ENCODE measurements at places on chromosomes 3 and 15.

- DNase-seq, result no peak
These were observed 167.8 kb upstream of the IQSEC1 start for GRCh38 chr3:13240928-13241618.

- no peak for DNase-seq
These were observed 589.8 kb upstream of the DPPA4 start for GRCh38 chr3:109927161-109927560.

- DNase-seq, result no peak
These were observed 1031.8 kb upstream of the NR2F2 start for GRCh38 chr15:95298729-95299128.

DNA sequence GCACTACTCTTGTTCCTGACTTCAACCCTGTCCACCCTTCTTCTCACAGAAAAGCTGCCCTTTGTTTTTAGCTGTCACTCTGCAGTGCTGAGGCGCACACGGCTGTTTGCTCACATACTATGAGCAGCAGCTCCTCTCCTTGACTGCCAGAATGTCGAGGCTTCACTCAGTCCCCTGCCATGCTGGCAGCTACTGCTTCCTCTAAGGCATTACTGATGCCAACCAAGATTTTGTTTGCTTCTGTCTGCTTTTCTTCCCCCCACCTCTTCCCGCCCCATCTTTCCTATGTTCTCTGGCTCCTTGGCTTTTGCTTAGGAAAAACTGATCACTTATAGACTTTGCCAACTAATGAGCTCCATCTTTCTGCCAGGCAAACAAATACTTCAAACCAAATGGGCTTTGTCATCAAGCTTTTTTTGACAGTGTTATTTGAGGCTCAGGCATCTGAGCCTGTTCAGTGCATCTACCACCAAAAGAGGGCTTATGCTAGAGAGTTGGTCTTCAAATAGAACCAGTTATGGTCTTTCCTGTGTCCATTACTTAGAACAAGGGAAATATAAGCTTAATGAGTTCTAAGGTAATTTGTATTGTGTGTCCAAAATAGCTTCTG, 81.0 kb downstream of the FBXL2 start:
- no peak for DNase-seq

GRCh38 chr3:183725387-183725786, 27.8 kb downstream of the YEATS2 start:
- no peak for DNase-seq

- DNase-seq, result no peak
These were observed 38.0 kb downstream of the CADPS start for GRCh38 chr3:62837145-62837787.

- DNase-seq, result no peak
These were observed 1.6 kb upstream of the MAN2C1 start for GRCh38 chr15:75369897-75370581.

- peak; percentile 16 for DNase-seq
These were observed 130.2 kb upstream of the STRIT1 start for GRCh38 chr3:155423526-155424322.

DNA sequence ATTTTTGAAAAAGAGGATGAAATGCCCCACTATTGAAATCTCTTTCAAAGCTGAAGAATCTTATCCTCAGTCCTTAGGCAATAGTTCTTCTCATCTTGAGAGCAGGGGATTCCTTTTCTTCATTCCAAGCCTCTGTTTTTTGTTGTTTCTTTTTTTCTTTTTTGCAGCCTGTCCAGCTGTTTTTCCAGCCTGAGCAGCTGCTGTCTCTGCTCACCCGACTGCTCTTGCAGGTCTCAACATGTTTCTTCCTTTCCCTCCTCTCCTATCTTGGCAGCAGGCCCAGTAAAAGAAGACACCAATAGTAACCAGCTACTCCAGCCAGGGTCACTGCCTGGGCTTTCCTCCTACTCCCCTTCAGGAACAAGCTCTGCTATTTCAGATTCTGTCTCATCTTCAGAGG, 23.8 kb downstream of the MEX3B start:
- peak; percentile 78 for DNase-seq

DNA sequence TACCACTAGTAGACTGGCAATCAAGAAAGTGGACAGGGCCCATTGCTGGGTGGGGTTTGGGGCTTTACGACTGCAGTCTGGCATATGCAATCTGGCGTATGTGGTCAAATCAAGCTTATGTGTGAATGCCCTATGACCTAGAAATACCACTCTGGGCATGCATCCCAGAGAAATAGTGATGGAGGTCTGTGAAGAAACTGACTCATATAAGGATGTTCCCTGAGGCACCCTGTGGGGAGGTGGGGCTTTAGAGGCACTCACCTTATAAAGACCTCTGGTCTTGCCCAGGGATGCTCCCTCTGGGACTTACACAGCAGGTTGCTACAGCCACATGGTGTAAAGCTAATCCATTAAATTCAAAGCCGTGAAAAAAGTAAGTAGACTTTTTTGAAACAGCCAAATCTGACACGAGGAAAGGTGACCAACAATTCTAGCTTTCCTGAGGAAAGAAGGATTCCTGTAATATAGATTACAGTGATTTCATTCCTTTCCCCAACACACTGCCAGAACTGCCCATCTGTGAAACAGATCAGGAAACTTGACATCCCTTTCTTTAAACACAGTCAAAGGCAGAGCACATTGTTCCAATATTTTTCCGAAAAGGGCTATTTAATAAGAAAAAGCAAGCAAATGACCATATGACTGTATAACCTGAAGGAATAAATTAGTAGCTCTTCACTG, 13.6 kb downstream of the RARRES1 start:
- DNase-seq, result no peak

DNA sequence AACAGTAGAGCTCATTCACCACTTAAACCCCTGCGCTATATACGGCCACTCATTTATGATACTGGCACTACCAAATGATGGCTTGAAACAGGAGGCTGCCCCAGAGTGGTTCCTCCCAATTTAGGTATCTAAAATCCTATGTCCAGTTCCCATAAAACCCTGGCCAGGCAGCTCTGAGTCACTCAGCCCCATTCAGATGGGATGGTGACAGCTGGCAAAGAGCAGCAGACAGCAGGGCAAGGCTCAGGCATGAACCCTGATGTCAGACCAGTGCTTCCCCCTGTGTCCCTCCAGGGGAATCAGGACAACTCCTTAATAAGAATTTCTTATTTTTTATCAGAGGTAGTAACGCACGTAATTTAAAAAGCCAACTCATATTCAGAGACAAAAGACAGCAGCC, 77.2 kb upstream of the RNU6-1 start:
- no peak for DNase-seq

Measured in hematopoietic multipotent progenitor cell treated with erythropoietin and hydrocortisone succinate and interleukin-3 and kit ligand, for 8 days (in vitro differentiated cells).